Stimulated activated CD8-positive, alpha-beta memory T cell treated with anti-CD3 and anti-CD28 coated beads, Interleukin-2, amount 100 ng/mL, for 1 hour (primary cell): ENCODE measurements at places on chromosomes 16 and 17.

DNA sequence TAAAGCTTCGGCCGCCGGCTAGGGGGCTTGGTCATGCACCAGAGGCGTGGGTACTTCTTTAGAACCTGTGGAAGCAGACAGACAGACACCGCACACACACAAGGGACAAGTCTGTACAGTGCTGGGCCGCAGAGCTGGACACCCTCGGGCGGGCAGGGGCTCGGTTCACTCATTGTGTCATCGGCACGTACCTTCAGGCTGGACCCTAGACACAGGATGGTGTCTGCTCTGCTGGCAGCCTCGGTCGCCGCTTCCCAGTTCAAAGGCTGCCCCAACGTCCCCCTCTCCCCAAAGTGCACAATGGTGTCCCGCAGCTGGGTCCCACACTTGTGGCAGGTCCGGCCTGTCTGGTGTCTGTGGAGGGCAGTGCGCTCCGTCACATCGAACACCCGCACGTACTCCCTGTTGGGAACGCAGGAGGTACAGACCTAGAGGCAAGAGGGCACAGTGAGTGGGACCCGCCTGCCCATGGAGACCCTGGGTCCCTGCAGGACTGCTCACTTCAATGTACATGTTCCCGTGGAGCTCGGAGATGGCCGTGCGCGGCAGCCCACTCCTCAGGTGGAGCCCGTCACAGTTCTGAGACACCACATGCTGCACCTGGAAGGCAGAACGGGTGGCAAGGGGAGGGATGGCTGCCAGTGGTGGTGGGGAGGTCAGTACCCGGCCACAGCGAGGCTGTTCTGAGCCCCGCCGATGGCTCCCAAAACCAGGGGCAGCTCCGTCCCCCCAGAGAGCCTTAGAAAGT, 3.1 kb upstream of the PCYT2 start:
- no peak for DNase-seq

- DNase-seq, result no peak
Observed at GRCh38 chr17:27578718-27579085, 52.3 kb upstream of the LGALS9 start.

DNA sequence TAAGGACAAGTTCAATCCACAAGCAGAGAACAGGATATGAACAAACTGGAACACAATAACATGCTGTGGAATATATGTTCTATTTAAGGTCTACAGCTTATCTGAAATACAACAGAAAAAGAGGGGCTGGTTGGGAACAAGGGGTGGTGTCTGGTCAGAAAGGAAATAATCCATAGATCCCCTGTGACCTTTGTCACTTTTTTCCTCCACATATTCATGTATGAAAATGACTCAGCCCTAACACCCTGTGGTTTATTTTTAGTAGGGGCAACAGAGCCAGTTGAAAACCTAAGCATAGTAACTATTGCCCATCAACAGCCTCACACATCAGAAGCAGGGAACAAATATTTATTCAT, 12.3 kb upstream of the SPAG9 start:
- DNase-seq, result no peak

- DNase-seq, result no peak
Observed at GRCh38 chr16:46658925-46659324, 30.1 kb downstream of the VPS35 start.
